ENCODE measurements at places on chromosomes 3 and 15.

DNA sequence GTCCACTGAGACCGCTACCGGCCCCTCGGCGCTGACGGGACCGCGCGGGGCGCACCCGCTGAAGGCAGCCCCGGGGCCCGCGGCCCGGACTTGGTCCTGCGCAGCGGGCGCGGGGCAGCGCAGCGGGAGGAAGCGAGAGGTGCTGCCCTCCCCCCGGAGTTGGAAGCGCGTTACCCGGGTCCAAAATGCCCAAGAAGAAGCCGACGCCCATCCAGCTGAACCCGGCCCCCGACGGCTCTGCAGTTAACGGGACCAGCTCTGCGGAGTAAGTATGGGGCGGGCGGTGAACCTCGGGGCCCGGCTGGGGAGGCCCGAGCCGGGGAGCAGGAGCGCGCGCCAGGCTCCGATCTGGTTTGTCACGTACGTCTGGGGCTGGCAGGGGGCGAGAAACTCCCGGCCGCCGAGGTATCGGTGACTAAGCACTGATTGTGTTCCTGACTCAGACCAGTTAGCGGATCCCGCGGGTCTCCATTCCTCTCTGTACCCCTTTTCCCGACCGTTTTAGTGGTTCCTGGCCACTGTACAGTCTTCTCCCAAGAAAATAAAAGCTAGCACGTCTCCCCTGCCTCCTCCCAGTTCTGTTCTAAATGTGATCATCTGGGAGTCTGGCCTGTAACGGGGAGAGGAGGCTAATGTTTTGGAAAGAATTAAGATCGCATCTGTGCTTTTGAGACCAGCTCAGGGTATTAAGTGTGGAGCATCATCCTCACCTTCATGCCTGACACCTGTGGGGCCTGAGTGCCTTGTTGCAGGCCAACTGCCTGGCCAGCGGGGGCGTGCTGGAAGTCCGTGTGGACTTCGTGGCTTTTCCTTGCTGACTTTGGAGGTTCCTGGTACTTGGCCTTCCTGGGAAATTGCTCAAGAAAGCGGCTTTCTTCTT, 691 bp downstream of the MAP2K1 start:
- peak; percentile 76 for DNase-seq

DNA sequence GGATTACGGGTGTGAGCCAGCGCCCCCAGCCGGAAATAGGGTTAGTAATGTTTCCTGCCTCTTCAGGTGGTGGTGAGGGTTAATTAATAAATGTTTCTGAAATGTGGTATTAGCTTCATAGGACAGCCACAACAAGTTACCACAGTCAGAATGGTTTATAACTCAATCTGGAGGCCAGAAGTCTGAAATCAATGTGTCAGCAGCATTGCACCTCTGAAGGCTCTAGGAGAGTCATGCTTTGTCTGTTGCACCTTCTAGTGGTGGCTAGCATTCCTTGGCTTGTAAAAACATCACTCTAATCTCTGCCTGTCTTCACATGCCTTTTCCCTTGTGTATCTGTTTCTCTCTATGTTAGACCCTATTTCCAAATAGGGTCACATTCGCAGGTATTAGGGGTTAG, 7.8 kb upstream of the RPSA start:
- DNase-seq: no peak

- DNase-seq: no peak
Observed at GRCh38 chr3:8451696-8452095, 49.9 kb upstream of the LMCD1 start.

DNA sequence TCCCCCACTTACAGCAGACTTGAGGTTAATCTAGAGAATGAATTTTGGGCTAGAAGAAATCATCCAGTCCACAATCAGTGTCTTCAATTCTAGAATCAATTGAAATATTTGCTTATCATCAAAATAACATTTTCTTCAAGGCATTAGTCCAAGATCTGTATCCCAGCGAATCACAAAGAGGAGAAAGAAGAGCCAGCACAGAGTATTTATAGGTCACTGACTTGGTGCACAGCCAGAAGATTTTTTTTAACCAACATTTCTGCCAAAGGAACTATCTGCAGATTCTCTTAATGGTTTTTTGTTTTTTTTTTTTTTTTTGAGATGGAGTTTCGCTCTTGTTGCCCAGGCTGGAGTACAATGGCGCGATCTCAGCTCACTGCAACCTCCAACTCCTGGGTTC, 178.2 kb downstream of the TNIK start:
- DNase-seq: no peak

DNA sequence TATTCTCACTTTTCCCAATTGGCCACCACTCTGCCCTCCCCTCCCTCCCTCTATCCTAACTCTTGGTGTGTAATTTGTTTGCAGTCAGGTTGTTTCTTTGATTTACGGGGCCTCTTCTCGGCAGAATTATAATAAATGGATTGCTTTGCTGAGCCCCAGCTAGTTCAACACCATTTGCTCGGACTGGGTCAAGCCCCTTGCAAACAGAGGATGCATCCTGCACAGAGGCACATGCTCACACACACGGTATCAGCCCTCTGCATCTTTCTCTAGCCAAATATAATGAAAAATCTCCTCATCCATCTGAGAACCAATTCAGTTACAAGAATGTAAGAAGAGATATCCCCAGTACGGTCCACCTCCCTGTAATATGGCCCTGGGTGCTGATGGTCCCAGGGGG, 97.7 kb downstream of the EPHB1 start:
- DNase-seq: no peak

GRCh38 chr3:38308456-38308855, 26.4 kb downstream of the SLC22A14 start:
- no peak for DNase-seq

DNA sequence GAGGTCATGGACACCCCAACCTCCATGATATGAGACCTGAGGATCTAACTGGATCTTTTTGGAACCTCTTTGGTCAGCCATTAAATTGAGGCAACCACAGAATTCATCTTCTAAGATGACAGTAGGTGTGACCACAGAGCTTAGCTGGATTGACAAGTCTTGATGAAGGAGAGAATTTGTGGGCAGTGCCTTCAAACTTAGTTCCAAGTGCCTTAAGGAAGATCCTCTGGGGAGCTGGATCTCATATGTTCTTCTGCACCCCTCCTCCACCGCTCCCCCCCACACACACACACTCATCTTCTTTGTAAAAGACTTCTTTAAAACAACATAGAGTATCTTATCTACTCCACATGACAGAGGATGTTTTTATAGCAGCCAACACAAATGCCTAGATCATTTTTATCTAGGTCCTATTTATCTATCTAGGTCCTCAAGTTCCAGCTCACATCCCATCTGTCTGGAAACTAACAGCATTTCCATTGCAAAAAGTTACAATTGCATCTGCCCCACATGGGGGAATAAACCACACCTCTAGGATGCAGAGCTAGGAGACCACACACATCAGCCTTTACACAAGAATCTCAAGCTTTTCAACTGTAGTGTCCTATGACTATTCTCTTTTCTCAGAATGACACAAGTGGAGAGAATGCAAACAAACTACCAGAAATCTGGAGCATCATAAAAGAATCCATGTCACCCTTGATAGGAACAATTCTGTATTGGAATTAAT, 37.4 kb downstream of the WWTR1 start:
- no peak for DNase-seq

GRCh38 chr15:88769161-88769971, 33.9 kb upstream of the ACAN start:
- no peak for DNase-seq

GRCh38 chr15:31274496-31275330, 51.9 kb upstream of the KLF13 start:
- no peak for DNase-seq

GRCh38 chr3:185760550-185760949, 64.3 kb downstream of the IGF2BP2 start:
- no peak for DNase-seq

DNA sequence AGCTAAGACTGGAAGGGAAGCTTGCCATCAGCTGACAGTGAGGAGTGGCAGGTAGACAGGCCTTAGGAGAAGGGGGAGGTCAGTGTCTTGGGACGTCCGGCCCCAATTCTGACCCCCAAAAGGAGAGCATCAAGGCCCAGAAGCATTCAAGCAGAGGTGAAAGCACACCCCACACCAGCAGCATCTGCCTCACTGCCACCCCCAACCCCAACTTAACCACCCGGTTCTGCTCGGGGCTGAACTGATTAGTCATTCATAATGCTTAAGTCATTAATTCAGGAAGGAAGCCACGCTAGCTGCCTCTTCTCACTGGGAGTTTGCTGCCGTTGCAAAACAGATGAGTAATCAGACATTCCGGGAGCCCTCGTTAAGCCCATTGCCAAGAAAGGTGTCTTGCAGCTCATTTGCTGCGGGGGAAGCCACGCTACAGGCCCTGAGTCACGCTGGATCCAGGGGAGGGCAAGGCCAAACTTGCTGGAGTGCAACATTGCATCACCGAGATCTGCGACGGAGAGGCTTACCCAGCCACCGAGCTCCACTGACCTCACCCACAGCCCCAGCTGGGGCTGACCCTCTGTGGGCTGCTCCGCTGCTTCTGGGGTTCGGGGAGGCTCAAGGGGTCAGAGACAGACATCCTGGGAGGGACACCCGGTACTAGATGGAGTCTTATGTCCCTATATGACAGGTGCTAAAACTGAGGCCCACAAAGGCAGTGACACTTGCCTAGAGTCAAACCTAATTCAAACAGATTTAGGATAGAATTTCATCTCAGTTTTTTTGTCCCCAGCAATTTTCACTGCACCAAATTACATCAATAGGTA, 46.4 kb upstream of the HES1 start:
- no peak for DNase-seq

DNA sequence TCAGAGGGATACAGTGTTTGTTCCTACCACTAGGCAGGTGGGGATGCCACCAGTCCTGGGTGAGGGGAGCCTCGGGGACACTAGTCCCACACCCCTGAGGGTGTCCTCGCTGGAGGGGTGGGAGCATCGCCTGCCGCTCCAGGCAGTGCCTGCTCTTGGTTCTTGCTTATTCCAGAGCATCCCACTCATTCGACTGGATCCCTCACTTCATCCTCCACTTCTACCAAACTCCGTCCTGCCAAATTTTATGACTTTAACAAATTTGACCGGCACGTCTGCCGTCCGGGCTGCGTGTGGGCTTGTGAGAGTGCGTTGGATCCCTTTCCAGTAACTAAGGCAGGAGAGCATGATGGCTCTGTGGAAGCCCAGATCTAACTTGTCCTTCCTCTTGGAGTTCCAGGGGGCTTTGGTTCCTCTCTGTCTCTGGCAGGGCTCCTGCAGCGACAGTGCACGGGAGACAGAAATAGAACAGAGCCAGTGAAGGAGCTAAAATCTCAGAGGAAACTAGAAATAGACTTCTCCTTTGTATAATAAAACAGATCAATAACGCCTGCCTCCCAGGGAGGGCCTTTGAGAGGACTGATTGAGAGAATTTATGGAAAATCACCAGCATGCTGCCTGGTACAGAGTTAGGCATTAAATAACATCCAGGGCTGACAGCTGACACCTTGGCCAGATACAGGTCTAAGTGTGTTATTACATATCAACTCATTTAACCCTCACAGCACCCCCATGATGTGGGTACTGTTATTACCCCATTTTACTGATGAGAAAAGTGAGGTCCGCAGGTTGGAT, 34.5 kb downstream of the MGLL start:
- no peak for DNase-seq

GRCh38 chr15:30044377-30044776, 38.4 kb upstream of the GOLGA8J start:
- DNase-seq: no peak

DNA sequence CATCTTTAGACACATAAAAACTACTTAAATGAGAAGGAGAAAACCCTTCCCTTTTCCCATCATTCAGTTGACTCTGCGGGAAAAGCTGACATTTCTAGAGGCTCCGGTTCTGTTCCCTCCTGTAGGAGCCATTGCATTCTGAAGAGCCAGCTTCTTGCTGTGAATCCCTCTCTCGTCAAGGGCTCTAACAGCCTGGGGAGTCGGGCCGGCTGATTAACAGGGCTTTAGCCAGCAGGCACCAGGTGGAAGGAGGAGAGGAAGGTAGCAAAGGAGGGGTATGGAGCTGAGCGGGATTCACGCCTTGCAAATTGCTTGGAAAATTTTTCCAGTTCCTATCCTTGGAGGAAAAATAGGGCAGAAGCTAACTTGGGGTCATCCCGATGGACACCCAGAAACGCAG, 108.3 kb upstream of the UBE2E1 start:
- DNase-seq: no peak

- no peak for DNase-seq
Observed at GRCh38 chr15:95639208-95639607, 691.3 kb upstream of the NR2F2 start.

GRCh38 chr3:43285644-43286043, 696 bp upstream of the SNRK start:
- no peak for DNase-seq

DNA sequence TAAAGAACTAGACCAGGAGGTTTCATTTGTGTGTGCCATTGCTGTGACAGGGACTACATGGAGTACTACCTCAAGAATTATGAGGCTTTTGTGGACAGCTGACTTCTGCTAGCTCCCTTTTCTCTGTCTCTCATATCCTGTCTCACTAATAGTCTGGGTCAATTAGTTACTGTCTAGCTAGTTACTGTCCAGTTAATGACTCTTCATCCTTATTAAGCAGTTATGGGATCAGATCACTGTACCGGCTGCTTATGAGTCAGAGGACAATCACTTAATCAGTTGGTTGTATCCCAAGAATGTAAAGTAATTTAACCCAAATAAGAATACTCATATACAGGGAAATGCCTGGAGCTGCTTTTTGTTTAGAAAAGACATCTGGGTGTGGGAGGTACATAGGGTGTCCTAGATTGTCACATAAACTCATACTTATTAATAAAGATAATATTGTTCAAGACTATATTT, 158.0 kb downstream of the CDIN1 start:
- DNase-seq: no peak

DNA sequence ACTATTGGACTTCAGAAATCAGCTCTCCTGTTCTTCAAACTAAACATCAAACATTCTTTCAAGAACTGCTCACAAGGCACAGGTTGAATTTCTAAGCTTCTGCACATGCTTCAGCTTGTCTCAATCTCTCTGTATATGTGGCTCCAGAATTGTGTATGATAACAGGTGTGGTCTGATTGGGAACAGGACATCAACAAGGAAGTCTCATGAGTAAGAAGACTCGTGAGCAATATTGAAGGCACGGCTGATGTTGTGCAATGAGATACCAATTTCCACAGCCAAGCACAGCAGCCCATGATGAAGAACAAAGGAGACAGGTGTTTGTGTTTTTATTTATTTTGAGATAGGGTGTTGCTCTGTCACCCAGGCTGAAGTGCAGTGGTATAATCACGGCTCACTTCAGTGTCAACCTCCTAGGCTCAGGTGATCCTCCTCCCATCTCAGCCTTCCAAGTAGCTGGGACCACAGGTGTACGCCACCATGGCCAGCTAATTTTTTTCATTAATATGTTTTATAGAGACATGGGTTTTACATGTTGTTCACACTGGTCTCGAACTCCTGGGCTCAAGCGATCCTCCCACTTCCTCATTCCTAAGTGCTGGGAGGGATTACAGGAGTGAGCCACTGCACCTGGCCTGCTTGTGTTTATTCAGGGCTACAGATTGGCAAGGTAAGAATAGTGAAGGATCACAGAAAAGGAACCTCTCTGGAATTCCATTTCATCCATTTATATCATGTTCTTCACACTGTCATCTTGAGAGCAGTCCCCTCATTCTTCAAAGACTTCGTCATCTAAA, 32.2 kb upstream of the ABHD17C start:
- no peak for DNase-seq

- DNase-seq: no peak
Observed at GRCh38 chr3:114597012-114597411, 303.2 kb downstream of the TIGIT start.

GRCh38 chr3:153043729-153044328, 118.2 kb upstream of the RAP2B start:
- no peak for DNase-seq

- no peak for DNase-seq
Observed at GRCh38 chr15:25804451-25804850, 58.7 kb downstream of the ATP10A start.

All from activated CD4-positive, alpha-beta T cell treated with anti-CD3 and anti-CD28 coated beads, Interleukin-2, amount 50 U/mL, for 4 hours (primary cell).